ENCODE measurements at places on chromosomes 1 and 21.

- H3K4me1 ChIP-seq: no peaks in the 10 kb centered on the region
- no peak overlapping the region for H3K4me3 ChIP-seq
- H3K27me3 ChIP-seq: no peaks in the 10 kb centered on the region
Observed at GRCh38 chr1:238710697-238711096, 675.7 kb upstream of the CHRM3 start.

GRCh38 chr1:43990271-43991199 is 864 bp upstream of the CCDC24 start:
- H3K36me3 ChIP-seq: no peaks in the 10 kb centered on the region
- peaks cover 23% of the 10 kb centered on the region for H3K4me1 ChIP-seq
- H3K4me3 ChIP-seq: peak overlapping the region; percentile 99
- no peak for DNase-seq

GRCh38 chr21:27412530-27412929 is 445.6 kb upstream of the ADAMTS5 start:
- H3K4me3 ChIP-seq: no peak overlapping the region
- no peaks in the 10 kb centered on the region for H3K27me3 ChIP-seq
- H3K4me1 ChIP-seq: no peaks in the 10 kb centered on the region
- H3K27ac ChIP-seq: no peak overlapping the region
- DNase-seq: no peak

- peaks cover 9% of the 10 kb centered on the region for H3K4me1 ChIP-seq
- H3K4me3 ChIP-seq: no peak overlapping the region
- H3K36me3 ChIP-seq: no peaks in the 10 kb centered on the region
- H3K27ac ChIP-seq: no peak overlapping the region
Observed at GRCh38 chr1:201945157-201945556, 1.2 kb downstream of the LMOD1 start.

GRCh38 chr1:180988253-180988752 is 34.4 kb downstream of the STX6 start:
- H3K4me1 ChIP-seq: peaks cover 6% of the 10 kb centered on the region
- DNase-seq: no peak
- peaks cover 53% of the 10 kb centered on the region for H3K36me3 ChIP-seq
- no peak overlapping the region for H3K4me3 ChIP-seq

DNA sequence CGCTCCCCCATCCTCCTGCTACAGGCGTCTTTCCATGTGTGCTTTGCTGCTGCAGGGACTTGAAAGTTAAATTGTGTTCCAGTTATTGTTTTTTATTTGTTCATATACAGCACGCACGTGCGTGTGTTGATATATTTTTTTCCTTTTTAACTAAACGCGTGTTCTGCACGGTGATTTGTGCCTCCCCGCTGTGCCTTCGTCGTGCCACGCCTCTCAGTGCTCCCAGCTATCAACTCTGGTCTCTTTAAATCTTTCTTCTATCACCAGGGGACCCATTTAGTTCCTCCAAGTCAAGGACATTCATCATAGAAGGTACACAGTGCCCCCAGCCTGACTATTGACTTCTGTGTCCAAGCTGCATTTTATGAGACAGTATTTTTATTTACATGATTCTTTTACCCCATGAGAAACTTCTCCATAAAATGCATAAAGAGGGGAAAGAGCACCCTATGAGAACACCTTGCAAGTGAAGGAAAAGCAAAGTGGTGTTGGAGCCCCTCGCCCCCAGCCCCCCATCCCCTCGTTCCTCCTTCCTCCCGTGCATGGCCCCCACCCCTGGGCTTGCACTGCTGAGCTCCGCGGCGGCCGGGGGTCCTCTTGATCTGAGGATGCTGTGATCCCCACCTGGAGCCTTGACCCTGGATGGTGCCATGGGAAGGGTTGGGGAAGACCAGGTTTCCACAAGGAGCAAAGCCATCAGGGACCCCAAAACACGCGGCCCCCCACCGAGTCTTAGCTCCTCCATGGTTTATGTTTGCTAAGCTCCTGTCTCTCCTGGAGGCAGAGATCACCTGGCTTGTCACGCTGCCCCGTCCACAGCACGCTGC is 45.5 kb downstream of the KCNAB2 start:
- H3K27ac ChIP-seq: no peak overlapping the region
- H3K4me3 ChIP-seq: no peak overlapping the region
- H3K27me3 ChIP-seq: no peaks in the 10 kb centered on the region
- DNase-seq: no peak
- H3K36me3 ChIP-seq: peaks cover 14% of the 10 kb centered on the region

GRCh38 chr1:45887156-45887842 is 83.9 kb downstream of the MAST2 start:
- DNase-seq: no peak
- peaks cover 3% of the 10 kb centered on the region for H3K27me3 ChIP-seq
- no peaks in the 10 kb centered on the region for H3K4me1 ChIP-seq
- peaks cover 9% of the 10 kb centered on the region for H3K36me3 ChIP-seq
- H3K4me3 ChIP-seq: no peak overlapping the region

DNA sequence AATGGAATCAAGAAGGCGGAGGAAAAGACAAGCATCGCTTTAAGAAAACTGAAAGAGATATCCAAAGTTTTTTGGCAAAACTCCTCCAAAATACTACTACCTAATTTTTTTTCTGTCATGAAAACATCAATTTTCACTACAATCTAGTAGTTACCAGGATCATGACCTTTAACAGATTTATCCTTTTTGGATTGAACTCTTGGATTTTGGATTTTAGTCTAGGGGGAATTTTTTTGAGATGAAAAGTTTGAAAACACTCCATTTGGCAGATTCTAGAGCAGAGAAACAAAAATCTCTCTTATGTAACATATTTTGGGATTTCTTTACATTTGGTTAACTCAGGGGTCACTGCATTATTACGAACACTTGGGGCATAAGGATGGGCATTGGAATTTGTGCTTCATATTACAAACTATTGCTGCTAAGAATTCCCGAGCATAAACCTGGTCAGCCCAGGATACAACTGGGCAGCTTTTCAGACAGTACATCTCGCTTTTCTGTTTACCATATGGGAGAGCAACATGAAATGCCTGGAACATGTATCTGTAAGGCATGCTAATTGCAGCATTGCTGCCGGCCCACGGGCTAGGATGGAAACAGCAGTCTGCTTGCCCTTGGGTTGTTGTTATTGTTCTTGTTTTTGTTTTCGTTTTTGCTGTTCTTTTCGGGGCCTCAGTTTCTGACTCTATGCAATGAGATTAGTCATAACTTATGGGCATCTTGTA is 264.3 kb downstream of the RHOU start:
- no peak for DNase-seq
- no peak overlapping the region for H3K27ac ChIP-seq
- H3K27me3 ChIP-seq: peaks cover 4% of the 10 kb centered on the region
- peaks cover 3% of the 10 kb centered on the region for H3K4me1 ChIP-seq
- no peaks in the 10 kb centered on the region for H3K36me3 ChIP-seq

DNA sequence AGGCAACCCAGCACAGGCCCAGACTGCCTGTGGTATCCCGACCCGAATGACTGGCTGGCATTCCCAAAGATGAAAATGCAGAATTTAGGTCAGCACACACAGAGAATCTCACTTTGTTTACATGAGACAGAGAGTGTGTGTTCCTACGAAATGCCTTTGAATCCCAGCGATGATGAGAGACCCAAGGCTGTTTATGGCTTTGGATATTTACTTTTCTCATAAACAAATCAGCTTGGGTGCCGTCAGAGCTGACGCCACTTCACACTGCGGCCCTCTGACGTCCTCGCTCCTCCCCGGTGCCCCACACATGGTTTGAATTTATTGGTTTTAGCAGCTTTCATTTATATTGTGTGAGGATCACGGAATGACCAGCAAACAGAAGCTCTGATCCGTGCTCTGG is 18.7 kb downstream of the TRABD2B start:
- no peak for DNase-seq
- H3K4me1 ChIP-seq: no peaks in the 10 kb centered on the region
- H3K36me3 ChIP-seq: no peaks in the 10 kb centered on the region
- H3K4me3 ChIP-seq: no peak overlapping the region
- H3K27ac ChIP-seq: no peak overlapping the region

GRCh38 chr1:223260712-223261111 is 103.3 kb downstream of the SUSD4 start:
- no peak overlapping the region for H3K4me3 ChIP-seq
- DNase-seq: no peak
- H3K27me3 ChIP-seq: peaks cover 15% of the 10 kb centered on the region
- H3K27ac ChIP-seq: no peak overlapping the region
- no peaks in the 10 kb centered on the region for H3K36me3 ChIP-seq

DNA sequence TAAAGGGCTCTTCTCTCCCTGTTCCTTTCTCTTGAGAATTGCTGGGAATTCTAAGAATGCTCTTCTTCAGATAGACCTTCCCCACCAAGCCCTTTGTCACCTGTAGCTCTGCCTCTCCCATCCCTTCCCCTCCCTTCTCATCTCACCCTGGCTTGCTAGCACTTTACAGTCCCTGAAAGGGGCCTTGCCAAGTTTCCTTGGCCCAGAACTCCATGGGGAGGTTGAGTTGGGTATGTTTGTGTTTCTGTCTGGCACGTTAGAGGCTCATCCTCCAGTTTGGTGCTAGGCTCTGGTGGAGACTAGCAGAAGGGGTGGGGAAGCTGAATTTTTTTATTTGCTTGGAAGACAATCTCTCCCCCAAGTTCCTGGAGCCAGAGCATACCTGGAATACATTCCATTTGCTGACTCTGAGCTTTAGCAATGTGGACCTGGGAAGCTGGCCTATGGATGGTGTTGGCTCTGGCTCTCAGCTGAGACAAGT is 4.9 kb downstream of the CGN start:
- H3K36me3 ChIP-seq: no peaks in the 10 kb centered on the region
- no peak overlapping the region for H3K4me3 ChIP-seq
- DNase-seq: no peak

DNA sequence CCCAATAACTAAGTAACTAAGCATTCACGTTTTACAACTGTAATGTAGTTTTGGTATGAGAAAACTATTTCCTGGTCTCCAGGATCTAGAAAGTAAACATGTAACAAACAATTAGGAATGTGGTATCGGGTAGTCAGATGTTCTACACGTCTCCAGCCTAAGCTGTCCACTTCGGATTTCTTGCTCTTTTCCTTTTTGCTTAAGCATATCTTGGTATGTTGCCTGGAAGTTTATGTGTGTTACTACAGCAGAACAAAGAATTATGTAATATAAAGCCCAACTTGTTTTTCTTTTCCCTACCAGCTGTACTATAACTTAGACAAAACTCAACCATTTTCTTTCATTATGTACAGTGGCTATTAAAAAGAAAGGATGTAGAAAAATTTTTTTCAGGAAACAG is 20.4 kb upstream of the WARS2 start:
- no peaks in the 10 kb centered on the region for H3K27me3 ChIP-seq
- DNase-seq: no peak
- peaks cover 39% of the 10 kb centered on the region for H3K36me3 ChIP-seq
- H3K27ac ChIP-seq: no peak overlapping the region

DNA sequence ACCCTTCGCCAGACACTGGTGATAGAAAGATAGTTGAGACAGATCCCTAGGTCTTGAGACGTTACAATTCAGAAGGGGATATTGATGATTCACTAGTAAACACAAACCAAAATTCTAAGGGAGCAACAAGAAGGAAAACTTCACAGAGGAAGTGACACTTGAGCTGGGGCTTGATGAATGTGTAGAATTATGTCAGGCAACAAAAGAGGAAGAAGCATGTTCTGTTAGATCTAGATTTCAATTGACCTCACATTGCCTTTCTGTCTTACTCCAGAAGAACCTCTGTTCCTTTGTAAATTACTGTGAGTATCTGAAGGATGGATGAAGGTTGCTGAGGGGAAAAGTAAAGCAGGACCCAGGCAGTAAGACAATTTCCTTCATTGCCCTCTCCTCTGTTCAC is 328.2 kb downstream of the KCTD3 start:
- H3K36me3 ChIP-seq: no peaks in the 10 kb centered on the region
- no peak overlapping the region for H3K4me3 ChIP-seq
- no peak overlapping the region for H3K27ac ChIP-seq
- no peaks in the 10 kb centered on the region for H3K27me3 ChIP-seq
- DNase-seq: no peak
- H3K4me1 ChIP-seq: no peaks in the 10 kb centered on the region

- H3K4me1 ChIP-seq: no peaks in the 10 kb centered on the region
- DNase-seq: no peak
- no peaks in the 10 kb centered on the region for H3K36me3 ChIP-seq
Observed at GRCh38 chr1:82646336-82646735, 845.6 kb downstream of the ADGRL2 start.

- H3K4me3 ChIP-seq: peak within 1 kb of the TSS; percentile 95
- peak; percentile 62 for DNase-seq
- H3K27ac ChIP-seq: peak within 1 kb of the TSS; percentile 80
- peaks cover 21% of the 10 kb centered on the region for H3K36me3 ChIP-seq
Observed at GRCh38 chr1:169711469-169712308, at the start of gene SELL. Gene SELL, minus strand, starts transcription at chr1:169711620. Its CDS starts 122 bp downstream, at chr1:169711498.

DNA sequence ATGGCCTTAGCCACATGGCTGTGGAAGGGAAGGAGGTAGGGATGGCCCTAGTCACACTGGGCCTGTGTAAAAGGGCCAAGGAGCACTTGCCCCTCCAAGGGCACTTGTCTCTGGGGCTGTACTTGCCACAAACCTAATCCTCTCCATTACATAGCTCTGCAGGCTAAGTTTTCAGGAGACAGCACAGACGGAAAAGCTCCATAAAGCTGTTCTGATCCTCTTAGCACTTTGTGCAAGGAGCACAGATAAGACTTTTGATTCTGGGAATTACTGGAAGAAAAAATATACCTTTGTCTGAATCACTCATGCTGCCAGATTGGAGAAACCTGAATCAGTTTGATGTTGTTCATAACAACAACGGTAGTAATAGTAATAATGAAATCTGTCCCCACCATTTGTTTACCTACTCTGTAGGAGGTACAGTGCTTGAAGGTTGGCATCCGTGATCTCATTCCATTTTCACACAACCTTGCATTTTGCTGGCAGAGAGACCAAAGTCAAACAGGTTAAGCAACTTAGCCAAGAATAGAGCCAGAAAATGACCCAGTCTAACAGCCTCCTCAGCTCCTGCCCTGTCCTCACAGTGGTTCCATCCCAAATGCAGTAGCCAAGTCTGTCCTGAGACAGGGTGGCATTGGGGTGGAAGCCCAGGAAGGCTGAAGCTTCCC is 207.1 kb downstream of the ROR1 start:
- peaks cover 4% of the 10 kb centered on the region for H3K27me3 ChIP-seq
- H3K27ac ChIP-seq: no peak overlapping the region

- no peaks in the 10 kb centered on the region for H3K36me3 ChIP-seq
- H3K4me1 ChIP-seq: no peaks in the 10 kb centered on the region
- H3K27me3 ChIP-seq: peaks cover 8% of the 10 kb centered on the region
Observed at GRCh38 chr1:64215576-64215975, 12.2 kb downstream of the UBE2U start.

GRCh38 chr1:109923131-109923945 is 12.7 kb downstream of the CSF1 start:
- no peaks in the 10 kb centered on the region for H3K27me3 ChIP-seq
- H3K4me1 ChIP-seq: no peaks in the 10 kb centered on the region
- no peak overlapping the region for H3K4me3 ChIP-seq
- H3K27ac ChIP-seq: no peak overlapping the region

Data from memory B cell (primary cell).